ENCODE measurements at places on chromosomes 3 and 15.

DNA sequence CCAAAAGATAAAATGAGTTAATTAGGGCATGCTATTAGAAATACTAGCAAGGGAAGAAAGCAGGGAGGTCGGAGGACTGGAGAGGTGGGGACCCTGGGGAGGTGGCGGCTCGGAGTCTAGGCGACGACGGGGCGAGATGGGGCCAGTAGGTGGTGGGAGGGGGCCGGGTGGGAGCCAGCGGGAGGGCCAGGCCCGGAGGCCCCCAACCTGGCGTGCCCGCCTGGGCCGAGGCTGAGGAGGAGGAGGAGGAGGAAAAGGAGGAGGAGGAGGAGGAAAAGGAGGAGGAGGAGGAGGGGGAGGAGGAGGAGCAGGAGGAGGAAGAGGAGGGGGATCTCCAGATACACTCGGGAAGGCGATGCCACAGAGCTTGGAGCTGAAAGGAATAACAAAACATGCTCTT lies 426.2 kb downstream of the NR2F2 start:
- DNase-seq: no peak

DNA sequence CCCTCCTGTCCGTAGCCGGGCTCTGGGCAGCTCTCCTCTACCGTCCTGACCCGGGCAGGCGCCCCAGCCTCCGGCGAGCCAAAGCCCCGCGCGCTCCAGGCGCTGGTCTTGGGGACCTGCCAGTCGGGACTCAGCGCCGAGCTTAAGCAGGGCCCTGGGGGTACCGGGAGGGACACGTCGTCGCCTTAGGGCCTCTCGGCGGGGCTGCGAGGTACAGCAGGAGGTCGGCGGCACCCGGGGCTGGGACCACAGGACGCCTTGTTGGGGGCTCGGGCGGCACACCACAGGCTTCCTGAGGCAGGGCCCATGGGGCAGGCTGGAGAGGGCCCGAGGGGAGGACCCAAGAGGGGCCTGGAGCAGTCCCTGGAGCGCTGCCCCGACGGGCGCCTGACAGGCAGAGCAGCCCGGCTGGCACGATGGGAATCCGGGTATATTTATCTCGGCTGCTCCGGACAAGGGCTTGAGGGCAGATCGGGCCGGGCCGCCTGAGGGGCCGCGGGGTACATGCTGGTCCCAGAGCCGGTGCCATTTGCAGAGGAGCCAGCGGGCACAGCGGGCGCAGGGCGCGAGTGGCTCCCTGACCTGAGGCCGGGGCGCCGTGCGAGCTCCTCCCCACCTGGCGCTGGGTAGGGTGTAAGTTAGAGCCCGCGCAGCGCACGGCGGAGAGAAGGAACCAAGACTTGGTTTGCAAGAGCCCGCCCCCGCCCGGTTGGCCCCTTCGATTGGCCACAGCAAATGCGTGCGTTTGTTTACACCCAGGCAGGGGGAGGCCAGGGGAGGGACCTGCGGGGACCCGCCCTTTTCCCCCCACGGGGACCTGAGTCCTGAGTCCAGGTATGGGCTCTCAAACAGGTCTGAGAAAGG lies 574 bp downstream of the SLC38A3 start:
- DNase-seq: peak; percentile 22

- no peak for DNase-seq
These were observed 211.8 kb downstream of the CTNNB1 start for GRCh38 chr3:41411065-41411464.

GRCh38 chr15:45179221-45179985 lies 8.4 kb downstream of the SHF start:
- peak; percentile 44 for DNase-seq

DNA sequence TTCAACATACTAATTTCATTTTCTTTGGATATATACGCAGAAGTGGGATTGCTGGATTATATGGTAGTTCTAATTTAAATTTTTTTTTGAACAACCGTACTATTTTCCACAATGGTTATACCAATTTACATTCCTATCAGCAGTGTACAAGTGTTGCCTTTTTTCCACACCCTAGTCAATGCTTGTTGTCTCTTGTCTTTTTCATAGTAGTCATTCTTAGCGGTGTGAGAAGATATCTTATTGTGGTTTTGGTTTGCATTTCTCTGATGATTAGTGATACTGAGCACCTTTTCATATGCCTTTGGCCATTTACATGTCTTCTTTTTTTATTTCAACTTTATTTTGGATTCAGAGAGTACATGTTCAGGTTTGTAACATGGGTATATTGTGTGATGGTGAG lies 153.1 kb downstream of the IL5RA start:
- DNase-seq: peak; percentile 3

Data from bronchial epithelial cell (primary cell).